ENCODE measurements at places on chromosomes 5 and 9. TPM values are rescaled to one million over a fixed set of nuclear protein-coding genes. Genes with fewer than 3 reads are reported as not detected.

DNA sequence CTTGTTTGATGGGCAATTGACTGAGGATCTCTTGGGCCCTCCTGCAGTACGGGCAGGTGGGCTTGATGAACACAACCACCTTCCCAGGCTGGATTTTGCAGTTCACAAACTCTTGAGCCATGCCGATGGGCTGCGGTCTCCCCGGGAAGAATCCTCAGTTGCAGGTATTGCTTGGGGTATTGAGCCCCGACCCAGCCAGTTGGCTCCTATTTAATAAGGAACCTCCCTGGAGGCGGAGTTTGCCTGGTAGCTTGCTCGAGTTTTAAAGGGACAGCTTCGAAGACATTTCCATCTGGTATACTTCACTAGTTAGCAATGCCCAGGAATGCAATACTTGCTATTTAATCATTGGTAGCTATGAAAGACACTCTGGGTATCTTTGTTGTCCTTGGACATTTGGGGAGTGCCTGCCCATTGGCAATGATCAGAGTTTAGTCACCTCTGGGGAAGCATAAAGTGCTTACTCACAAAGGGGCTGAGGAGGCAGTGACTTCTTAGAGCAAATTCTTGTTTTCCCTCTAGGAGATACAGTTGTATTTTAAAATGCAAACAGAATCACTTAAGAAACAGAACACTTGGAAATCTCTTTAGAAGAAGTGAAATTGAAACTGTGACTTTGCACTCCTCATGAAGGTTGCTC, at the start of gene GLRX:
TSS of gene GLRX (minus strand) at position 185 of the 640 bp plus-strand sequence. CDS start at position 121, 64 bp downstream.
- DNase-seq, result peak; percentile 86

- no peak for DNase-seq
Measured at GRCh38 chr9:87443461-87443860, 54.2 kb upstream of the DAPK1 start.

GRCh38 chr9:134294153-134295071, 31.8 kb upstream of the RXRA start:
- peak; percentile 79 for DNase-seq

DNA sequence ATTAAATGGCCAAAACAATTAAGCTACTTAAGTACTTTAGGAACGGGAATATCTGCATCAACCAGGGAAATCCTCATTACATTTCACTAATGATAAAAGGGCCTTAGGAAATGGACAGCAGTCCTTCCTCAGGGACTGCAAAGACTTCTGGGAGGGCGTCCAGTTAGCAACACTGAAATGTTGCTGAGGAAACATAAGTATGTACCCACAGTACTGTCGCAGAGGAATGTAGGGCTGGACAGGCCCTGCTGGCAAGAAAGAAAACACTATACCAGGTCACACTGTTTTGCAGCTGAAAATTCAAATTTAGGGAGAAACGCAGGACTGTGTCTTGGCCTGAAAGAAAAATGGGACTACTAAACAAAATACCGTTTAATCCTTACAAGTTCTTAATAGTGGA, 1.3 kb downstream of the C5orf15 start:
- DNase-seq, result no peak

- DNase-seq, result no peak
Measured at GRCh38 chr9:131094622-131095021, 1.7 kb upstream of the AIF1L start.

DNA sequence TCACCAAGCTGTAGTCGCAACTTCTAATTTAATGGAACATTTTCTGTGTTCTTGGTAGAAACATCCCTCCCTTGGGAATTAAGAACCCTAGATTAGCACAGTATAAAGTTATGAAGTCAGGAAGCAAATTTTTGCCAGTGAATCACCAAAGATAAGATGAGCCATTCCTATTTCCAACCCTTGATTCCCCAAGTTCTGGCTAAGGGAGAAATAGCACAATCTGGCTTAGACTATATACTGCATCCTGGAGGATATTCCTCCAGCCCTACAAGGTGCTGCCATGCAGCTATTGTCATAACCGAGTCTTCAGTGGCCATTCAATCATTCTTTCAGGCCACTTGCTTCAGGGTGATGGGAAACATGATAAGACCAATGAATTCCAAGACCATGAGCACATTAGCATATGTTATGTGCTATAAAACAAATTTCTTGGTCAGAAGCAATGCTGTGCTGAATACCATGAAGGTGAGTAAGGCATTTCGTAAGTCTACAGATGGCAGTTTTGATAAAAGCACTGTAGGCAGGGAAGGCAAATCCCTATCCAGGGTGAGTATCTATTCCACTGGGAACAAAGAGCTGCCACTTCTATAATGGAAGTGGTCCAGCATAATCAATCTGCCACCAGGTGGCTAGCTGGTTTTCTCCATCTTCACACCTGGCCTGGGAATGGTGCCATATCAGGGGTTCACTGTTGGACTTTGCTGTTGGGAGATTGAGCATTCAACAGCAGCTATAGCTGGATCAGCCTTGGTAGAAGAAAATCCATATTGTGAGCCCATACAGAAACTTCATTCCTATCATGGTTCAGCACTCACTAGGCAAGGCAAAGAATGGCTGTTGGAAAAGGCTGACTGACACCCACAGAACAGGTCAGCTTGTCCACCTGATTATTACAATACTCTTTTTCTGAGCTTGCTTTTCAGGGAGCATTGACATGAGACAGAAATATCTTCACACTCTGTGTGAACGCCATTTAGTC, 19.6 kb upstream of the ARL15 start:
- DNase-seq, result no peak

- no peak for DNase-seq
Measured at GRCh38 chr5:149363936-149364335, 6.1 kb downstream of the PCYOX1L start.

- no peak for DNase-seq
Measured at GRCh38 chr9:120778758-120779157, 14.5 kb downstream of the FBXW2 start.

DNA sequence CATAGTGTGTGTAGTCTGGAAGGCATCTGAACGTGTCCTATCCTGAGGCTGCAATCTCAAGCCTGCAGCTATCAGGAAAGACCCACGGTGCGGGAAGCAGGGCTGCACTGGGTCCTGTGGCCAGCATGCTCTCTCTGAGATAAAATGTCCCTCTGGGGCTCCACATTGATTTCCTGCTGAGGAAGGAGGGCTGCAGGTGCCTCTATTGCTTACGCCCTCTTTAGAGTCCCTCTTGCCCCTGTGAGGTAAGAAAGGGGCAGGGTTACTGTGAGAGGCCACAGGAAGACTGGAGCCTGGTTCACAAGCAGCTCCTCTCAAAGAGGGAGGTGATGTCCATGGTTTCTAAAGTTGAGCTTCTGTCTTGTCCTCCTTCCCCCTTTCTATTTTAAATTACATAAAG, 299.9 kb upstream of the RFX3 start:
- DNase-seq, result no peak

DNA sequence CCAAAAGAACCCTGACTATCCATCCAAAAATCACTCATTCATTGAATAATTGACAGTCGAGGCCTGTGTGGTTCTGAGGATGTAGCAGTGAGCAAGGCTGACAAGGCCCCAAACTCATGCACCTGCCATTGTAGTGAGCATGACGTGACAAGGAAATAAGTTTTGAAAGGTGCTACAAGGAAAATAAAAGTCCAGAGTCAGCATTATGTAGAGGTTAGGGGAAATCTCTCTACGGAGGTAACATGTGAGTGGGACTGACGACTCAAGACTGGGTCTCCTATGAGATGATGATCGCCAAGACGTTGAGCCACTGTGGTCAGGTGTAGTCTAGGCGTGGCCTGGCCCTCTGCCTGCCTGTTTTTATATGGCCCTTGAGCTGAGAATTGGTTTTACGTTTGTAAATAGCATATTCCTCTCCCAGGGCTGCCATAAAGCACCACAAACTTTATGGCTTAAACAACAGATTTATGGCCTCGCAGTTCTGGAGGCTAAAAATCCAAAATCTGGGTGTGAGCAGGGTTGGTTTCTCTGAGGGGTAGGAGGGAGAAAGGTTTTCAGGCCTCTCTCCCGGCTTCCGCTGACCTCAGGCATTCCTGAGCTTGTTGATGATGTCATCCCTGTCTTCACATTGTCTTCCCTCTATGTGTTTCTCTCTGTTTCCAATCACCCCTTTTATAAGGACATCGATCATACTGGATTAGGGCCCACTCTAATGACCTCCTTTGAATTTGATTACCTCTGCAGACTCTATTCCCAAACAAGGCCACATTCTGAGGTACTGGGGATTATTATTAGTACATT, 206.4 kb upstream of the EGFLAM start:
- no peak for DNase-seq

- DNase-seq, result no peak
Measured at GRCh38 chr5:111453295-111453694, 59.0 kb downstream of the STARD4 start.

GRCh38 chr9:6896562-6896961, 138.8 kb downstream of the KDM4C start:
- no peak for DNase-seq

DNA sequence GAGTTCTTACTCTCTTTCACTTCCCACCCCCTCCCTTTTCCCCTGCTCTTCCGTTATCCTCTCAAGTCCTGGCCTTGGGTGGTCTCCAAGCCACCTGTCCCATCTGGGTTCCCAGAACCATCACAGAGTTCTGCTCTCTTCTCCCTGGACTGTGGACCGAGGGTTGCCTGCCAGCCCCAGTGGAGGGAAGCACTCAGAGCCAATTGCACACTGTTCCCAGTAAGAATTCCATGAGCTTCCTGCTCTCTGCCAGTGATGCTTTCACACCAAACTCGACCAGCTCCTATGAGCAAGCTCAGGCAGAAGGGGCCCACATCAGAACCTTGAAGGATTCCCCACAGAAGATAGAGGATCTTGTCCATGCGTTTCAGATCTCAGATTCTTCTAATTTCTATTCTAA, 20.1 kb upstream of the AFAP1L1 start:
- peak; percentile 56 for DNase-seq

DNA sequence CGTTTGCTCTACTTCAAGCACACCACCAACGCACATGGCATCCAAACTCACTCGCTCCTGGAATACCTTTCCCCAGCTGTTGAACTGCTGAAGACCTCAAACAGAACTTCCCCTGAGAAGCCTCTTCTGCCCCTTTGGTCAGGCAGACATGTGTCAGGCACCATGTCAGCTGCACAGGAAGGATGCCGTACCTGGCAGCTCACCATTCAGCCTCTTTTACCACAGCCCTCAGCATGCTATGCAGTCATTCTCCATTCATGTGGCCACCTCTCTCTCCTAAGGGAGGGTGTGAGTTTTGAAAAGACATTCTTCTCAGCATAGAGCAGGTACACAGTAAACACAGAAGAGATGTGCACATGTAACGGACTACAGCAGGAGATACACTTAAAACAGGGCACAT, 14.2 kb downstream of the IL4 start:
- DNase-seq, result no peak

DNA sequence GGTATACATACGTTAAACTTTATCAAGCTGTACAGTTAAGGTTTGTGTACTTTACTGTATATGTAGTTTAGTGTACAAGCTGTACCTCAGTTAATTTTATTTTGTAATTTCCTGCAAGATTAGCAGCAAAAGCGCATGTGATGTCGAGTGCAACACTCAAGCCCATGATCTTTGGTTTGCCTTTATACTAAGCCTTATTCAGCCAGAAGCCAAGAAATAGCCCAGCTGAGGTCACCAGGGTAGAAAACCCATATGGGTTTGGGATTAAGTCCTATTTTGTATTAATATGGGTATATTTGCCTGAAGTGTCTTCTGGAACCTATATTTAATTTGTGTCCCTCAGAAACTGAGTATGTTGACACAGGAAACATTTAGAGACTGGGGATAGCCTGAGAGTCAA, 59.3 kb downstream of the ZFAND5 start:
- no peak for DNase-seq

DNA sequence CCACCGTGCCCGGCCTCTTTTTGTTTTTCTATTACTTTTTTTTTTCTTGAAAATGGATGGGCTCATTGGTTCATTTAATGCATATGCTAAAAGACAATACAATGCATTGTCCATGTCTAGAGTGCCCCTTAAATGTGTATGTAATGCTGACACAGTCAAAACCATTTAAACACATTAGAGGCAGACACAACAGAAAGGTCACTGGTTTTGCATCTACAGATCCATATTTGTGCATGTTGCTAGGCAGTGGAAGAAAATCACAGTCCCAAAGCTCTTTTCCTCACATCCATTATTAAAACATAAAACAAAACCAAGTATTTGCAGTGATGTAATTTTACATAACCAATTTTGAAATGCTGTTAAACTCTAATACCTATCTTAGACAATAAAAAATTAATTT, 389.0 kb downstream of the TAF11L14 start:
- DNase-seq, result no peak

- DNase-seq, result no peak
Measured at GRCh38 chr9:69546265-69546664, 125.9 kb downstream of the APBA1 start.

- DNase-seq, result no peak
Measured at GRCh38 chr9:123235448-123235847, 32.9 kb downstream of the STRBP start.

GRCh38 chr5:36908544-36909260, 32.1 kb downstream of the NIPBL start:
- no peak for DNase-seq

DNA sequence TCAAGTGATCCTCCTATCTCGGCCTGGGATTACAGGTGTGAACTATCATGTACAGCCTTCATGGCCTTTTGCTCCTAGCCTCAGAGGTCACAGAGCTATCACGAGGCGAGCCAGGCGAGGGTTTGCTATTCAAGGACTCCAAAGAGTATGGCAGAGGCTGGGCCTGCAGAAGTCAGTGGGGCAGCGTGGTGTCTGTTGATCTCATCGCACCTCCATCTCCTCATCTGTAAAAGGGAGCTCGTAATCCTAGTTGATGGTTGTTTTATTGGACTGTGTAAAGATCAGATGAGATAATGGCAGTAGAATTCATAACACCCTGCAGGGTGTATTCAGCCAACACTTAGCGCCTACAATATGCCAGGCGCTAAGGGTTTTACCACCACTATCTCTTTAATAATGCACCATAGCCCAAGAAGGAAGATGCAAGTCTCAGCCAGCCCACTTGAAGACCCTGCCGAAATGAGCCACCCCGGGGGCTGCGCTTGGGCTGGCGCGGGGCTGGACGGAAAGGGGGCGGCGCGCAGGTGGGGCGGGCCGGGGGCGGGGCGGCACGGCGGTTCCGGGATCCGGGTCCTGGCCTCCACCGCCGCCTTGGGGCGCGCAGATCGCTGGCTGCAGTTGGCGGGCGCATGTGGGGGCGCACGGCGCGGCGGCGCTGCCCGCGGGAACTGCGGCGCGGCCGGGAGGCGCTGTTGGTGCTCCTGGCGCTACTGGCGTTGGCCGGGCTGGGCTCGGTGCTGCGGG, at the start of gene GALNT12:
TSS of gene GALNT12 (plus strand) at position 601 of the 744 bp plus-strand sequence. CDS start at position 630, 29 bp downstream.
- DNase-seq, result peak; percentile 84

- DNase-seq, result no peak
Measured at GRCh38 chr9:117169089-117169621, 245.7 kb downstream of the ASTN2 start.

- no peak for DNase-seq
Measured at GRCh38 chr5:96388176-96388575, 44.9 kb downstream of the PCSK1 start.

- DNase-seq, result no peak
Measured at GRCh38 chr5:34519489-34520220, 136.5 kb upstream of the RAI14 start.

GRCh38 chr5:179229331-179229831, 115.9 kb downstream of the ADAMTS2 start:
- peak; percentile 49 for DNase-seq

SPDL1 gene
- 10.5 TPM for total RNA-seq

PHF24 gene
- 0.67 TPM for total RNA-seq

SLC36A3 gene
- total RNA-seq, result not detected

SCGB3A2 gene
- not detected for total RNA-seq

CCL27 gene
- not detected for total RNA-seq

TTC39B gene
- total RNA-seq, result 24.1 TPM

C5orf15 gene
- total RNA-seq, result 49.6 TPM

AFAP1L1 gene
- 19.3 TPM for total RNA-seq

TRPM3 gene
- total RNA-seq, result 6.7 TPM

OTULINL gene
- total RNA-seq, result 38.3 TPM

RGS7BP gene
- 0.54 TPM for total RNA-seq

RPL12 gene
- 2,248 TPM for total RNA-seq

Data from spleen (tissue), 13 donors.